Umbilical cord (tissue), 2 donors: ENCODE measurements at places on chromosomes 4 and X.

DNA sequence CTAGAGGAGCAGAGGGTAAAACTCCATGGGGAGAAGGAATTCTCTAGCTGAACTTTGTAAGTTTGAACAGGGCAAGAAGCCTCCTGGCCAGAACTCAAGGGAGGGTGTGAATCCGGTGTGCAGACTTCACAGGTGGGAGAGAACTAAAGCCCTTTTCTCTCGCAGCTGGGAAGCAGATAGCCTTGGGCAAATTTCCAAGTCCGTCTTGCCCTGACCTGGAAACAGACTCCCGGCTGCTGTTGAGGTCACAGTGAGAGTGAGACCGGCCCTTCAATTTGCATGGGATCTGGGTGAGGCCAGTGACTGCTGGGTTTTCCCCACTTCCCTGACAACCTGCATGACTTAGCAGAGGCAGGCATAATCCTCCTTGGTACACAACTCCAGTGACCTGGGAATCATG is 94.5 kb upstream of the ZNF827 start:
- no peak for DNase-seq

DNA sequence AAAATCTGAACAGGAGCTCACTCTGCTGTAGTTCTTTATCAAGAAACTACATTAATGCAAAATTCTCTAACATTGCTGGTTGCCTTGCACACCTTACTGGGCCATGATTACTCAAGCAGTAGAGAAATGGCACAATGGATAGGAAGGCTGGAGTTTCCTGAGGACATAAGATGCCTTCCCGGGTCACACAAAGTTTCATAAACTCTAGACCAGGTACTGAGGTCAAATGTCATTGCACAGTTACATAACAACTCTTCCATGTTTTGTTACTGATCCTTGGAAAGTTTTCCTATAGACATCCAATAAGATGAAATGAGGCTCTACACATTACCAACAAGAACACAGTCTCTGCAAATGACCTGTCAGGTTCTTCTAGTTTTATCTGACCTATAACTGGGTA is 9.9 kb downstream of the TEC start:
- DNase-seq: no peak

GRCh38 chr4:126604268-126604867 is 1028.4 kb upstream of the INTU start:
- DNase-seq: peak; percentile 74

DNA sequence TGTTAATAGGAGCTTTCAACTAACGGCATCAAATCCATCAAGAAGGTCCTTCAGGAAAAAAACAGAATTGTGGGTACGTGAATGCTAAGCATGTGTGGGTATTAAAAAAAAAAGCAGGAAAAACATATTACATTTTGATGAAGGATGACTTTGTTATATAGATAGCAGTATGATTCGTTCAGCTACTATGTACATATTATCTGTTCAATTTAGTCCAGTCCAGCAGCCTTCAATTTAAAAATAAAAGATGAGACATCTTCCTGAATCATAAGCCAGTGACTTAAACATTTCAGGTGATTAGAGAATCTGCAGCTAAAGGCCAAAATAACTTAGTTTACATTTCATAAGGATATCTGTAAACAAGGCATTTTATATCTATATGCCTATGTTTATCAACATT is 63.4 kb downstream of the LCORL start:
- no peak for DNase-seq

GRCh38 chrX:100409610-100410590 is at the start of gene PCDH19:
Gene PCDH19 (minus strand): TSS chrX:100410273. CDS start chrX:100408597, 1,676 bp downstream.
- DNase-seq: peak; percentile 71

DNA sequence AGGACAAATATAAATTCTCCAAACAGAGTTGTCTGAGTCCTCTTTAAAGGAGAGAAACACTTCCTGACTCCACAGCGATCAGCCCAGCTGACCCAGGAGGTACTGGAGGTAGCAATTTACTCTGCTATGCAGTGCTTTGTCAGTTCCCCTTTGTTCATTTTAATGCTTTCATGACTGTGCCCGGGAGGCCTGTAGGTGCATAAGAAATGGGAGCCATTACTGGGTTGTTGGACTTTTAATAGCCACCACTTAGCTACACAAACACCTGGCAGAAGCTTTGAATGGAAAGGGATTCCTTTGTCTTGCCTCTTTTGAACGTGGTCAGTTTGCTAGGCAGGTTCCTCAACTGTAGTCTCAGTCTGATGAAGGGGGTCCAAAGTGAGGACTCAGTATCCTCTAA is 59.0 kb upstream of the AFF2 start:
- DNase-seq: no peak

DNA sequence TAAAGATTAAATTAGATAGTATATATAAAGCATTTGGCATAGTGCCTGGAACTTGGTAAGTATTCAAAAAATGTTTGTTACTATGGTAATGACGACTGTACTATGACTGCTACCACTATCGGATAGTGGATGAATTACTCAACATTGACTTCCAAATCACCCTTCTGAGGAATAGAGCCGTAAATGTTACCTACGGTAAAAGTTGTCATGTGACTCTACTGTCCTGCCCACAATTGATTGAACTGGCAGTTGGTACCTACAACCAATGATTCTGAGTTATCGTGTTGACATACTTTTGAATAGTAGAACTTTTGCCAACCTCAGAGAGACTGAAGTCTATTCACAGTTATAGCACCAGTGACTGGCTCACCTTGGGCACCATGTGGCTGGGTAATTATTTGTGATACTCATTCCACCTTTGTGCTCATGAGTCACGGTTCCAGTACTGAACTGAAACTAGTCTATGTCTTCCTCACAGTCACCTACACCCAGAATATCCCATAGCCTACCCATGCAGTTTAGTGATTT is 185.5 kb upstream of the PITX2 start:
- DNase-seq: no peak

- peak; percentile 55 for DNase-seq
Observed at GRCh38 chrX:143632625-143633410, 3.1 kb downstream of the SLITRK4 start.

GRCh38 chr4:30399476-30399875 is 320.7 kb upstream of the PCDH7 start:
- peak; percentile 7 for DNase-seq

DNA sequence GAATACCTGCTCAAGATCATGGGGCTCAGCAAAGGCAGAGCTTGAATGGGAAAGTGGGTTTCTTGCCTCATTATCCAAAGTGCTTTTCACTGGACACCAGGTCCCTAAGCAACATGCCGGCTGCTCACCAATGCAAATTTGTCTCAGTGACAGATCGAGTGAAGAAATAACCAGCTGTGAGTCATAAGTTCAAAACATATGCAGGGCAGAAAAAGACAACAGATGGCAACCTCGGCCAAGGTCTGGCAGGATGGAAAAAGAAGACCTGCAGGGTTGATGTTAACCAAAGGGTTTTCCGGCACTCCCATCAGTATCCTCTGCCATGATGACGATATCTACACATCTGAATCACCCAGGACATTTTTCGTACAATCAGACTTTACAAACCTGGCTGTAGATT is 124.1 kb downstream of the AFAP1 start:
- no peak for DNase-seq

DNA sequence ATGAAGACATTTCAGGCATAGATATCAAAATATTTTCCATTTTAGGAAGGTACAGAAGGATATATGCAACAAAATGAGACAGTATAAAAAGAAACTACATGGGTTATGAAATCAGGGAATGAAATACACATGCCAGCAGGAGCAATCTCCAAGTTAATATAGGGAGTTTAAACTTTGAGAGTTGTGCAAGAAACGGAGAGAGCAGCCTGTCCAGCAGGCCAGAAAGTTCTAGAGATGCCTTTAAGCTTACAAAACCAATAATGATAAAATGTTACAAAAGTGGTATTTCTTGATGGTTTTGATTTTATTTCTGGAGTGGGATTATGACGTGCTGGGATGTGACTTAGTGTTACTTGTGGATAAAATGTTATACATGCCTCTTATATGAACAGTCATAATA is 2047.9 kb downstream of the ARAP2 start:
- peak; percentile 3 for DNase-seq

DNA sequence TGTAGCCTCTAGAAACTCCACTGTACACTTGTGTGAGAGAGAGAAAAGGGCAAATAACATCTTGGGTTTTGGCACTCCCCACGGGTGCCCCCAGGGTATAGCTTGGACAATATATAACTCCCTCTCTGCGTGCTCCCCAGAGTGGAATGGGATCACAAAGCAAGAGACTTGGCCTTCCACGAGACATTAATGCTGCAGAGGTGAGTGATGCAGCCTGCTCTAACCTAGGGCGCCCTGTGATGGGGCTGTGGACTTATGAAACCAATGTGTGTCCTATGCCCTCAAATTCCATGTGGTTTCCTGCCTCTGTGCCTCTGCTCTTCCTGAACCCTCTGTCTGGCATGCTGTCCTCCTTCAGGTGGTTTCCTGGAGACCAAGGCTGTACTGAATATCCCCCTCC is 22.0 kb upstream of the FAM9C start:
- DNase-seq: no peak

- no peak for DNase-seq
Observed at GRCh38 chr4:139374251-139374650, 72.0 kb upstream of the NDUFC1 start.

DNA sequence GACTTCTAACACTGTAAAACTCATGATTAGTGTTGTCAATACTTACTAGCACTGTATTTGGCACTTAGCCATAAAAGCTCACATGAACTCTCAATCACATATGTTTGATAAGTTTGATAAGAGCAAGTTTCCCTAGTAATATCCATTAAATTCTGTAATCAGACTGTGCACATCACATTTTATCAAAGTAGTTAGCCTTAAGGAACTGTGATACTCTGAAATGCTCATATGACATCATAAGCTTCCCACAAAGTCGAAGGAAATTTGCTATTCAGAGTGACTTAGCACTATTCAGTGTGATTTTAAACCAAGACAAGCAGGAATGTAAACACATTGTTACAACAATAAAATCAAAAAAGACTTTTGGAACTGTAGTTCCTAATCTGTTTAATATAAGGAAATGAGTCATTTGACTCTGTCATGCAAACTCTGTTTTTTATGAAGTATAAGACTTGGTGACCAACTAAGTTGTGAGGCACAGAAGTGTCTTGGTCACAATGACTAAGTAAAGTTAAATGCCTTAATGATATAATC is 6.7 kb downstream of the SLC7A11 start:
- no peak for DNase-seq

- DNase-seq: no peak
Observed at GRCh38 chr4:99507762-99508161, 3.1 kb upstream of the C4orf17 start.

GRCh38 chr4:120331486-120332370 is 265.1 kb upstream of the MAD2L1 start:
- DNase-seq: no peak

- no peak for DNase-seq
Observed at GRCh38 chr4:140138428-140138827, 15.6 kb downstream of the MAML3 start.

DNA sequence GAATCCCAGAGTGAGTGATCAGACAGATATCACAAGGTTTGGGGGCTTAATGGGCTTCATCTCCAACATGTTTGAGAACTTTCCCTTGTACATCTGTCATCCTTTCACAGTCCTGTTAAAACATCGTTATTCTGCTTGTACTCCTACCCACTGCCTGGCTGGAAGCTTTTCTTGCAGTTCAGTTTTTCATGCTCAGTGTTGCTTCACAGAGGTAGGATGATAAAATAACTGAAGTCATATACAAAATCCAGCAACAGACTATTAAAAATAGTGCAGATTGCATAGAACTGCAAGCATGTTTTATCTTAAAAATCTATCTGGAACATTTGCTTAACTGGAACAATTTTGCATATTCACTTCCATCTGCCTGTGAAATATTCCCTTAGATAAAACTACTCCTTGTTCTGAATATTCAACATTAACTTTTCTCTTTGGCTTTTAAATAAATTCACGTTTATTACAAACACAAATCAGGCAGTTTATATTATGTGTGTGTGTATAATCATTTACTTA is 579.6 kb upstream of the IGFBP7 start:
- DNase-seq: peak; percentile 46

DNA sequence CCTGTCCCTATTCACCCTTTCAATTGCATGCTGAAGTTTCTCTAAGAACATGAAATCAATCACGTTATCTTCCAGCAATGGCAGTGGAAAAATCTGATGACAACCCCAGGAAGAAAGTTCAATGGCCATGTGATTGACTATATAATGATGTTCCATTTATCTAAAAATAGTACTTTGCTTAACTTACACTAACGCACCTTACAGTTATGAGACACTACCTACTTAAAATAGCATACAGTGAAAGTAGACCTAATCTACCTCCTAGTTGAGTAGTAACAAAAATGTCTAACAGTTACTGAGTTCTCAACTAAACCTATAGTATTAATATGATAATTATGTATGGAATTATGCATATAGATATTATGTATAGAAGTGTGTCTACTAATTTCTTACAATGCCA is 28.6 kb upstream of the PGM2 start:
- DNase-seq: no peak

DNA sequence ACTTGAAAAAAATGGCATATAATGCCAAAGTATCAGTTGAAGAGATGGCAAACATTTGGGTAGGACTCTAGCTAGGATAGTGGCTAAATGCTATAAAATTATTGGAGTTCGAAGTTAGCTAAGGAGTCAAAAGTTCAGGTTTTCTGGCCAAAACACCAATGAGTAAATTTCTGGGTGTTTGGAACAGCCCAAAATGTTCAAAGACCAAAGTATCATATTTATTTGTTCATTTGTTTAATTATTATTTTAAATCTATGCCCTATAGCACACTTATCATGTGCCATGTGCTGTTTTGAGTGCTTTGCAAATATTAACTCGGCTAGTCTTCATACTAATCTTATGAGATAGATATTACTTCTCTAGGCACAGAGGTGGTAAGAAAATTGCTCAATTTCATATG is 285.5 kb downstream of the TEX13C start:
- no peak for DNase-seq

DNA sequence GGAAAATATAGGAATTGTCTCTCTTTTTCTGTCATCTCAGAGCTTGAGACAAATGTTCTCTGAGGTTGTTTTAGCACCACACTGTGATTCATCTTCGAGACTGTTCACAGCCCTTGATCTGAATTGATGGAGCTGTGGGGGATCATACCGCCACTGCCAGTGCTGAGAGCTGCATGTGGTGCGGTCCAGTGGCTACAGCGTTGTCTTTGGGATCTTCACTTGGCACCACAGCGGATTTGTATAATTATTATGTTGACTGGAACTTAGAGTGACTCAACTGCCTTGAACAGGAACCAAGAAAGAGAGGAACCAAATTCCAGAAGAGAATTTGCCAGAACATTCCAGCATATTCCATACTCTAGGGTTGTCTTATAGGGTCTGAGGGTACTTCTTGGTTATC is 29.1 kb downstream of the TBL1X start:
- DNase-seq: no peak

GRCh38 chr4:116374815-116375214 is 710.6 kb downstream of the TRAM1L1 start:
- DNase-seq: no peak

DNA sequence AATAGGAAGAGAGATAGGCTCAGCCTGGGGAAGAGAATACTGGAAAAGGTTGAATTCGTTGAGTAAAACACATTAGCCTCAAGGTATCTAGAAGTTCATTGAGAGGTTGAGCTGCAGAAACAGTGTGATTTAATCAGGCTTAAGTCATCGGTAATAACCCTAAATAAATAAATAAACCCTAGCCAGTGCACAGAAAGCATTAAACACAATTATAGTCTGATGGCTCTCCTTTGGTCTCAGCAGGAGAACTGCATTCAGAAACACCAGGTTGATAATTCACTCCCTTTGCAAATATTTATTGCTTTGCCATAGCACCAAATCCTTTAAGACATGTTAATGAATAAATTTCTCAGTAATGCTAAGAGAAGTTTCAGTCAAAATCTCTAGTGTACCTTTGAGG is 9.6 kb downstream of the DCX start:
- DNase-seq: no peak

GRCh38 chr4:110062166-110062565 is 136.2 kb downstream of the ELOVL6 start:
- no peak for DNase-seq

GRCh38 chr4:38647101-38647819 is 16.7 kb upstream of the KLF3 start:
- DNase-seq: no peak
